ENCODE measurements at places on chromosomes 3 and 15.
A peak's percentile ranks its signal among the peaks of the same experiment; 100 is the strongest.

- peak; percentile 30 for DNase-seq
These were observed 848 bp upstream of the CADPS start for GRCh38 chr3:62876064-62876463.

GRCh38 chr15:50790778-50791453 is 25.4 kb upstream of the SPPL2A start:
- DNase-seq, result no peak

DNA sequence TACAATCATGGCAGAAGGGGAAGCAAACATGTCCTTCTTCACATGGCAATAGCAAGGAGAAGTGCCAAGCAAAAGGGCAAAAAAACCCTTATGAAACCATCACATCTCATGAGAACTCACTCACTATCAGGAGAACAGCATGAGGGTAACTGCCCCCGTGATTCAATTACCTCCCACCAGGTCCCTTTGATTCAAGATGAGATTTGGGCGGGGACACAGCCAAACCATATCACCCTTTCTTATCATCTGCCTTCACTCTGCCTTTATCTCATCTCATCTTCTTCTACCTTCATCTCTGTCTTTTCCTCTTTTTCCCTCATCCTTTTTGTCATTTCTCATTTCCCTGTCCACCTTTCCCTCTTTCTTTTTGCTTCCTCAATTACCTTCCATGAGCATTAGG is 149.6 kb downstream of the AGBL1 start:
- no peak for DNase-seq

GRCh38 chr3:110568246-110568645 is 503.4 kb upstream of the NECTIN3 start:
- DNase-seq, result no peak

GRCh38 chr15:67100124-67100791 is 34.9 kb downstream of the SMAD3 start:
- DNase-seq, result no peak

- no peak for DNase-seq
These were observed 20.8 kb upstream of the ALAS1 start for GRCh38 chr3:52176951-52177700.

DNA sequence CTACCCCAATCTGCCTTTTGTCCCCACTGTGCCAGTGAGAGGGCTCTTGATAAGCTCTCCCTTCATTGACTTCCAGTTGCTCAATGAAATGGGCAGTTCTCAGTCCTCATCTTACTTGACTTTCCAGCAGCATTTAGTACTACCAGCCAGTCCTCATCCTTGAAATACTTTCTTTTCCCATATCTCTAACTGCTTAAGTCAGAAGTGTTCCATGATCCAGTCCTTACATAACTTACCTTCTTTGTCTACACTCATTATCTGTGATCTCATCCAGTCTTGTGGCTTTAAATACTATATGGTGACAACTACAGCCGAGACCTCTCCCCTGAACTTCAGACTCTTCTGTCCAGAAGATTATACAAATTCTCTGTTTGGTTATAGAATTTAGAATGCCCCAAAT is 28.7 kb downstream of the RARRES1 start:
- DNase-seq, result no peak

DNA sequence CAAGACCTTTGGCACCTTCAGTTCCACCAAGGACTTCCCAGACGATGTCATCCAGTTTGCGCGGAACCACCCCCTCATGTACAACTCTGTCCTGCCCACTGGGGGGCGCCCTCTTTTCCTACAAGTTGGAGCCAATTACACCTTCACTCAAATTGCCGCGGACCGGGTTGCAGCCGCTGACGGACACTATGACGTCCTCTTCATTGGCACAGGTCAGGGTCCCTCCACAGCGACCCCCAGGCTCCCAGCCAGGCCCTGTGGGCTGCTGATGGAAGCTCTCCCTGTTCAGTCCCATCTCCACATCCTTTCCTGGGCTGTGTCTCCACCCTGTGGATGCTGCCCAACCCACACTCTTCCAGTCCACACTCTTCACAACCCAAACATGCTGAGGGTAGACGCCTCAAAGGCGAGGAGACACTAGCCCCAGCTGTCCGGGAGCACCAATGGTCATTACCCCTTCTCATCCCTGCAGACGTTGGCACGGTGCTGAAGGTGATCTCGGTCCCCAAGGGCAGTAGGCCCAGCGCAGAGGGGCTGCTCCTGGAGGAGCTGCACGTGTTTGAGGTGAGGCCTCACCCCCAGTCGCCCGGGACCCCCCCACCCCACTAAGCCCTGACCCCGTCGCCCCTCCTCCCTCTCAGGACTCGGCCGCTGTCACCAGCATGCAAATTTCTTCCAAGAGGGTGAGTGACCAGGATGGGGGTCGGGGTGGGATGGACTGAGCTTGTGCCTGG is 4.3 kb upstream of the LSMEM2 start:
- DNase-seq, result peak; percentile 77

GRCh38 chr3:118229196-118229595 is 805.5 kb downstream of the IGSF11 start:
- no peak for DNase-seq

GRCh38 chr15:31344266-31344665 is 17.6 kb downstream of the KLF13 start:
- no peak for DNase-seq

- DNase-seq, result no peak
These were observed 4.5 kb upstream of the WWTR1 start for GRCh38 chr3:149662240-149662887.

DNA sequence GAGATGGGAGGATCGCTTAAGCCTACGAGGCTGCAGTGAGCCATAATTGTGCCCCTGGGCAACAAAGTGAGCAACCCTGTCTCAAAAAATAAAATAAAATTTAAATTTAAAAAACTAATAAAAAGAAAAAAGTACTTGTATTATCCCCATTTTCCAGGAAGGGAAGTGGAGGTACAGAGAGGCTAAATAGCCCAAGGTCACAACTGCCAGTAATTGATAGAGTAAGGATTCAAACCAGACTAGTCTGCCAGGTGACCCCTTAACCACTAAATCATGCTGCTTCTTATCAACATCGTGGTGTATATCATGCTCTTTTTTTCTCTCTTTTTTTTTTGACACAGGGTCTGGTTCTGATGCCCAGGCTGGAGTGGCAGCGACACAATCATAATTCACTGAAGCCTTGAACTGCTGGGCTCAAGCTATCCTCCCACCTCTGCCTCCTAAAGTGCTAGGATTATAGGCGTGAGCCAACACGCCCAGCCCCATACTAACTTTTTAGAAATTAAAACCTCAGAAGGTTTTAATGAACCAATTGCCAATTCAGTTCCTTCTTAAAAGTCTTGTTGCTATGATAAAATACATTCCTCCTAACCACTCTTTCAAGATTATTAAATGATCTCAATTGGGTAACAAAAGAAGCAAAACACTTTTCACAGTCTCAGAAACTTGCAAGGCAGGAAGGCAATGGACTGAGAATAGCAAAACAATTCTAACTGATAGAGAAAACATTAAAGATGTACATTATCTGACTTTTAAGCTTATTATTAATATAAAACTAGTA is 30.5 kb downstream of the HERC1 start:
- DNase-seq, result no peak

DNA sequence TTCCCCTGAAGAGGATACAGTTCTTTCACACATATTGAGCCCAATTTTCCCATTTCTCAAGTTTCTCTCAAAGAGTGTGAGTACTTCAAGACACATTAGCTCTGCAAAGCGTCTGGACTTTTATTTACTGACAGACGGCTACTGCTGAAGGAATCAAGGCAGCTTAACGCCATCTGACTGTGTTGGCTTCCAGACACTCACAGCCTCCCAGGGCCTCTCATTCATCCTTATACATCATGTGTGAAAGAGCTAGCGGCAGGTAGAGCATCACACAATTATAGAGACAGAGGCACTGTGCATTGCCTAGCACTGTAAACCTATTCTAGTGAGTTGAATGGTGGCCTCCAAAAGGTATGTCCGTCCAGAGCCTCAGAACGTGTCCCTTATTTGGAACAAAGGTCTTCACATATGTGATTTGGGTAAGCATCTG is 284.1 kb upstream of the STT3B start:
- no peak for DNase-seq

- DNase-seq, result no peak
These were observed 190.8 kb upstream of the FAM3D start for GRCh38 chr3:58857402-58857801.

- no peak for DNase-seq
These were observed 13.8 kb upstream of the TEX264 start for GRCh38 chr3:51657234-51657633.

- no peak for DNase-seq
These were observed 39.3 kb downstream of the TRANK1 start for GRCh38 chr3:36905545-36905944.

- no peak for DNase-seq
These were observed 33.5 kb downstream of the SNRK start for GRCh38 chr3:43319794-43320193.

DNA sequence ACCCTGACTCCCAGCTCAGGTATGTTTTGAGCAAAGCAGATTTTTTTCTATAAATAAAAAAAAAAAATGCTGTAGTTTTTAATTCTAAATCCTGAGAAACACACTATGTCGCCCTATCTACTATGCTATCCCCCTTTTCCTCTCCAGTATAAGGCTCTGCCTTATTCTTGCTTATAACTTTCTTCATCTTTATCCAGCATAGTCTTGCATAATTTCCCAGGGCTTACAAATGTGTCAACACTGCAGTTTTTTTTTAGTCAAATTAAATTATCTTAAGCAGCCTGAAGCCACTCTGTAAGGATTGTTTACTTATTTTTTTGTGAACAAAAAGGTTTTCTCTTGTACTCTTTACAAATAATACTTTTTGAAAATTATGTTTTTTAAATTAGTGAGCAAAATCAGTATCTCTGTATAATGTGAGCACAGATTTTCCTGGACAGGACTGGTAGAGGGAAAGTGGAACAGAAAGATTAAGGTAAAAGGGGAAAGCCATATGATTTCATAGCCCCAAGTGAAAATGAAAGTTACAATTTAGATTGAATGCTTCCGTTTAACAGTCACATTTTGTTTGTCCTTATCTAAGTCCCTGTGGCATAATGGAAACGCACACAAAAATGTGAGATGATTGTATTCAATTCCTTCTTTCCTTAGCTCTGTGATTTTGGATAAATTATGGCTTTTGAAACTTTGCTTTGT is 5.6 kb upstream of the PYDC2 start:
- no peak for DNase-seq

GRCh38 chr3:55486101-55486856 is 827 bp downstream of the WNT5A start:
- DNase-seq, result peak; percentile 58

DNA sequence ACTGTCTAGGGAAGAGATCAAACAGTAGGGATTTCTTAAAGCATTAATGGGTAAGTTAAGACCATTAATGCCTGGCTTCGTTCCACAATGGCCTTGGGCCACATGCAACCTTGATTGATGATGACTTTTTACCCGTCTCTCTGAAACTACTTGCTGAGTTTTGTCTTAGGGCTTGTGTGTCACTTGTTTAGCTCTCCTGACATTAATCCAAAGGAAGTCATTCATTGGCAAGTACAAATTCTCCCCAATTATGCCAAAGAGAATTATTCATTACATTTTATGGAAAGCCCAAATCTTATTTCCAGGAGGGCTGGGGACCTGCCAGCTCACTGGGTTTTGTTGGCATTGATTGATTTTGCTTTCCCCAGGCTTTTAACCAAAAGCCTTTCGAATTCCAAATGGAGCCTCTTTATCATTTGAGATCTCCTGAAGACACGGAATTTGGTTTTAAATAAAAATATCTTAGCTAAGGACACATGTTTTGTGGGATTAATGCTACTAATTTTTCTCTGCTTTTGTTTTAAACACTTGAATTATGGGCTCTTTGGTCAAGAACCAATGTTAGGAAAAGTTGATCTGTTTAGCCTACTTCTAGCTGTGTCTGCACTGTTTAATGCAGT is 40.7 kb downstream of the SERPINI1 start:
- DNase-seq, result no peak

DNA sequence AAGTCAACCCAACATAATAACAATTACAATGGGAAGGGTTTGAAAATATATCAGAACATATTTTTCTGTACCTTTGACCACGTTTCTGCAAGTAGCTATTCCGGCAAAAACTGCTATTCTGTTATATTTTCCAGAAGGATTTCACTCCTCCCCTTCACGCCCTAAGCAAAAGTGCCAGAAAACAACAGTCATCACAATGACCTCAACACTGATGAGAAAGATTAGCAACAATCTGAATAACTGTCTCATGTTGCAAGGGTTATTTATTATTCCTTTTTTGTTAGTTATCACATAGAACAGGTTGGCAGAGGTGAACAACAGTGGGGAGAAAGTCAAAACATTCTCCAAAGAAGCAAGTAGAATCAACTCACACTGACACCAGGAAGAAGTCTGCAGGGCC is 269.4 kb upstream of the ARRDC4 start:
- no peak for DNase-seq

- DNase-seq, result no peak
These were observed 116.9 kb upstream of the FOXB1 start for GRCh38 chr15:59887211-59887610.

GRCh38 chr3:12817343-12817710 is 20.8 kb downstream of the CAND2 start:
- DNase-seq, result no peak

GRCh38 chr15:71238926-71239325 is 123.7 kb downstream of the THSD4 start:
- no peak for DNase-seq

DNA sequence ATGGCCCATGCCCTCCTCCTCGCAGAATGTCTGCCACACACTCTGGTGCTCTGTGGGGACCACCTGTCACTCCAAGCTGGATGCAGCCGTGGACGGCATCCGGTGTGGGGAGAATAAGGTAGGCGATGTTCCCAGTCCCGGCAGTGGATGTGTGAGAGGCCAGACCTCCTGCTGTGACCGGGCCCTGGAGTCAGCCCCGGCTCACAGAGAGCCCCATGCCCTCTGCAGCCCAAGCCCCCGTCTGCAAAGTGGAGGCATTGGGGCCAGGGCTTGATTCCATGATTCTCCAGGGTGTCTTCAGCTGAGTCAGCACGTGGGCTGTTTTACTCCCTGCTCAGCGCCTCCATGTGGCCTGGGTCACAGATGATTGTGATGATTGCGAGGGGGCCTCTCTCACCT is 32.2 kb downstream of the GOLGA6L10 start:
- no peak for DNase-seq

DNA sequence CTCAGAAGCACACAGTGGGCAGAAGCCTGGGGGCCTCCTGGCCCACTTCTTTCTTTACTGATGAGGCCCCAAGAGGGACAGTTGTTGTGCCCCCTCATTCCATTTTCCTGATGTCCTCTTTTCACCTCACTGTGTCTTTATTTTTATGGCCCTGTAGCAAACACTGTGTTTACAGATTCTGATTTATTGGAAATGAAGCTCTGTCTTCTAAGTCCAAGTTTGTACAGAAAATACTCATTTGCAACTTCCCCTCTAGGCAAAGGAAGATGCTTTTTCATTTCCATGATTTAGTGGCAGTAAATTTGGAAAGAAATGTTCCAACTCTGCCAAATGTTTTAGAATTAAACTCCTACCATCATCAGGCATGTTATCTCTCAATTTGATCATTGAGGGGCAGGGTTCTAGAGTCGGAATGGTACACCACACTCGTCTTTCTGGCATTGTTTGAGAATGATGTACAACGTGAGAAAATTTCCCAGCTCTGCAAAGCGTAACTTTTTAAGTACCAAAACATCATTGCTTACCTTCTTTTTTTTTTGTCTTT is 129.7 kb downstream of the ARNT2 start:
- DNase-seq, result no peak

All from RPMI8226 (cell line).